Spinal cord (tissue), 10 donors: ENCODE measurements at places on chromosomes 5 and 9.

DNA sequence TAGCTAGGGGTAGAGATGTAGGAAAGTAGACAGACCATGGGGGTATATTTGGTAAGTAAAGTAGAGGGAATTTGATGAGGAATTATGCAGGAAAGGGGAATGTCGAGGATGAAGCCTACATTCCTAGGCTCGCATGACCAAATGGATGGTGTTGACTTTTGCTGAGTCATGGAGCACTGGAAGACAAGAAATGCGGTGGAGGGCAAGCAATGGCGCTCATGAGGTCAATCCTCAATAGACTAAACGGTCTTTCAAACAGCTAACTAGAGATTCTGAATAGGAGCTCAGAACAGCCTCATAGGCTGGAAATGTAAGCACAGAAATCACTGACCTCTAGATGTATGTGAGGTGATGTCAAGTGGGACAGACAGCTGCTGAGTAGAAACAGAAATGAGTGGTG, 50.7 kb upstream of the FST start:
- DNase-seq: no peak

- no peak for DNase-seq
These were observed 186.0 kb upstream of the KLF9 start for GRCh38 chr9:70600506-70600905.

DNA sequence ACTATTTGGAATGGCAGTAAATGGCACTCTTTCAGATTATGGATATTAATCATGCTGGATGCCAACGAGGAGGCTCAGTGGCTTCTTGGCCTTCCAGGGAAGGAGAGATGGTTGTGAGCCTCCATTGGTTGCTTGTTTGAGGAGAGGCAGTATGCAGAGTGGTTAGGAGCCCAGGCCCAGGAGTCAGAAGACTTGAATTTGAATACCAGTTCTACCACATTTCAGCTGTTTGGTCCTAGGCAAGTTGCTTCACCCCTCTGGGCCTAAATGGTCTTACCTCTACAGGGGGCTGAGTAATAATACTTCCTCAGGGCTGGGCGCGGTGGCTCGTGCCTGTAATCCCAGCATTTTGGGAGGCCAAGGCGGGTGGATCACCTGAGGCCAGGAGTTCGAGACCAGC, 52.5 kb downstream of the COL27A1 start:
- no peak for DNase-seq

DNA sequence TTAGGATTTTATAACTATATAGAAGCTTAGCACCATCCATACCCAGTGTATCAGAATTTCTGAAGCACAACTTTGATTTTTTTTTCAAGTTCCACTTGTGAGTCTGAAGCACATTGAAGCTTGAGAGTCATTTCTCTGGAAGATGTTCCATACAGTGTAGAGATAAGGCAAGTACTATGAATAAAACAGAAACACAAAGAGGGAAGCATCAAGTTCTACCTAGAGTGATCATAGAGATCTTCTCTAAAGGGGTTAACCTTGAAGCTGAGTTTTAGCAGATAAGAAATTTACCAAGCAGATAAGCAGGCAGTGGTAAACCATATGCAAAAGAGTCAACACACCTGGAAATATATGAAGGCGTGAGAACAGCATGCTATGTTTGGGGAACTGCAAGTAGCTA, 125.3 kb downstream of the MCTP1 start:
- no peak for DNase-seq

GRCh38 chr9:126852086-126852688, 8.3 kb upstream of the ZBTB34 start:
- no peak for DNase-seq

GRCh38 chr9:18447541-18447940, 26.4 kb upstream of the ADAMTSL1 start:
- DNase-seq: peak; percentile 87

DNA sequence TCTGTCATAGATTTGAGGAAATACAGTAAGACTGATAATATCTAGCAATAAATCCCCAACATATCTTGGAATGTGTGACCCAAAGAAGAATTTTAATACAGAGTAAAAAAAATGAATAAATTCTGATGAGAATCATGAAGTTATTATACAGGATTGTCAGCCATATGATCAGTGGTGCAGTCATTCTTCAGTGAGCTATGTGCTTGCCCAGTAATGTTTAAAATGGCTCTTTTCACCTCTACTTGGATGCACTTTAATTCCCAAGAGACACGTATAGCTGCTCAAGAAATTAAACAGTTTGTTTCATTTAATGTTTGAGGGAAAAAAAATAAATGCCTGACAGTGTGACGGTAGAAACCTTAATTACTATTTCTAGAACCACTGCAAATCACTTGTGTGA, 215.3 kb upstream of the FAM174A start:
- DNase-seq: no peak

GRCh38 chr5:172855597-172856292, 21.7 kb downstream of the ERGIC1 start:
- no peak for DNase-seq

GRCh38 chr5:123429993-123430392, 6.8 kb upstream of the CEP120 start:
- no peak for DNase-seq

GRCh38 chr5:42591015-42591414, 165.6 kb upstream of the CCDC152 start:
- DNase-seq: peak; percentile 56

- no peak for DNase-seq
These were observed 42.3 kb upstream of the VDAC1 start for GRCh38 chr5:134046801-134047686.

- DNase-seq: no peak
These were observed 108.1 kb downstream of the SNCAIP start for GRCh38 chr5:122420091-122420490.

GRCh38 chr5:121757753-121758152, 93.9 kb upstream of the FTMT start:
- no peak for DNase-seq

- DNase-seq: no peak
These were observed 44.2 kb upstream of the BOD1 start for GRCh38 chr5:173660481-173661280.

- DNase-seq: no peak
These were observed 10.6 kb upstream of the CXXC5 start for GRCh38 chr5:139637438-139638089.

DNA sequence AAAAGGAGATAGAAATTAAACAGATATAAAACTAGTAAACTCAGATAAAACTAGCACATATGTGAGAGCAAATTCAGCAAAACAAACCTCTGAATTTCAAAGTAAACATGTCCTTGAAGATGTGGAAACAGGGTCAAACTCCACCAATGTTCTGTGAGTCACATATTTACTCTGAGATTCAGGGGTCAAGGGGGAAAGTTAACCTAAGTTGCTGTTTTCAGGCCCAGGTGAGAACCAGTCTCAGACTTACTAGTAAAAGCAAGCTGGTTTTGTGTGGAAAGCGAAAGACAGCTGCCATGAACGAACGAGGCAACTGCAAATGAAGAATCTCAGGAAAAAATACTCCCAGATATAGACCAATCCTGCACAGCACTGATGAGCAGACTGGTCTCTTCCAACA, 29.0 kb downstream of the PSMB7 start:
- no peak for DNase-seq

- no peak for DNase-seq
These were observed 15.8 kb downstream of the ARHGEF28 start for GRCh38 chr5:73641811-73642210.

- DNase-seq: no peak
These were observed 10.8 kb downstream of the TCF7 start for GRCh38 chr5:134125039-134126015.

DNA sequence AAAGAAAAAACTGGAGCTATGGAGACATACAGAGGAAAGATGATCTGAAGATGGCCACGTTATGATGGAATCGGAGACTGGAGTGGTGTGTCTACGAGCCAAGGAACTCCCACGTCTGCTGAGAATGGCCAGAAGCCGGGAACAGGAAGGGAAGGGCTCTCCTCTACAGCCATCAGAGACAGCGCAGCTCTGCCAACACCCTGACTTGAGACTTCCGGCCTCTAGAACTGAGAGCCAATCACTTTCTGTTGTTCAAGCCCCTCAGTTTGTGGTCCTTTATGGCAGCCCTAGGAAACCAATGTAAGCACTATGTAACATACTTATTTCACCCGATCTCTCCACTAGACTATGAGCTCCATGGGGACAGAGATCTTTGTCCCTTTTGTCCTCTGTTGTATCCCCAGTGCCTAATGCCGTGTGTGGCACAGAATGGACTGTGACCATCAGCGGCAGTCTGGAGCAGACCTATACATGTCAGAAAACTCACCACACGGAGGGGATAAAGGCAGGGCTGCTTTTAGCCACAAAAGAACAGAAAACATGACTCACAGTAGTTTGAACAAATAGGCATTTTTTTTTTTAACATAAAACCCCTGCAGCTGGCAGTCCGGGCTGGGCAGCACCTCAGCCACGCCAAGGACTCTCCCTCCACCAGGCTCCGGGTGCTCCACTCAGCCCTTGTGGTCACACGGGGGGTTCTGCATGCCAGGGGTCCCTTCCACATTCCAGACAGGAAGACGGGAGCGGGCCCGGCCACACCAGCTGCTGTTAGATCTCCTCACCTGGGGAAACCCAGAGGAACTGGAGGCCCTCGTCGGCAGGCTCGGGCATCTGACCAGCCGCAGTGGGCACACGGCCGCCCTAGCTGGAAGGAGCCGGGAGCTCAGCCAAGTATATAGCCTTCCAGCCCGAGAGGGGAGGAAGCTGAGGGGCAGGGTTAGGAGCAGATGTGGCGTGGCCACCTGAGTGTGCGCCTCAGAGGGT, 16.1 kb upstream of the MXD3 start:
- no peak for DNase-seq

GRCh38 chr5:82045554-82046275, 73.9 kb downstream of the ATG10 start:
- no peak for DNase-seq

DNA sequence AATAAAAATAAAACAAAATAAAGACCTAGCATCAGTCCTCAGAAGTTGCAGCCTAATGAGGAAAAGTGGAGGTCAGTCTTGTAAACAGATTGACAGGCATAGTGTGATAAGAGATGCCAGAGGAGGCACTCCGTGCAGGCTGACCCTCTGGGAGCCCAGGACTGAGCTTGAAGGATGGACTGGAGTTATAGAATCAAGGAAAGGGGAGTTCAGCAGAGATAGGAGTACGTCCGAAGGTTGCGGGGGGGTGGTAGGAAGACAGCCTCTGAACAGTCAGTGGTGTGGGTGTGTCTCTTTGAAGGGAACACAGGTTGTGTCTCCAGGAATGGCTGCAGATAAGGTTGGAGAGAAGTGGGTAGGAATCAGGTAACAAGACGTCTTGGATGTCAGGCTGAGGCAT, 126.1 kb upstream of the CPEB4 start:
- DNase-seq: no peak

GRCh38 chr5:107593009-107593408, 77.7 kb downstream of the EFNA5 start:
- no peak for DNase-seq

- DNase-seq: no peak
These were observed 12.6 kb downstream of the HK3 start for GRCh38 chr5:176886336-176887251.

- no peak for DNase-seq
These were observed 616.3 kb downstream of the SLCO4C1 start for GRCh38 chr5:101679816-101680215.

- no peak for DNase-seq
These were observed 179.8 kb downstream of the FANCC start for GRCh38 chr9:95137587-95138145.

- no peak for DNase-seq
These were observed 11.3 kb downstream of the SIL1 start for GRCh38 chr5:139186752-139187326.

GRCh38 chr5:50958852-50959457, 292.5 kb downstream of the PARP8 start:
- no peak for DNase-seq

DNA sequence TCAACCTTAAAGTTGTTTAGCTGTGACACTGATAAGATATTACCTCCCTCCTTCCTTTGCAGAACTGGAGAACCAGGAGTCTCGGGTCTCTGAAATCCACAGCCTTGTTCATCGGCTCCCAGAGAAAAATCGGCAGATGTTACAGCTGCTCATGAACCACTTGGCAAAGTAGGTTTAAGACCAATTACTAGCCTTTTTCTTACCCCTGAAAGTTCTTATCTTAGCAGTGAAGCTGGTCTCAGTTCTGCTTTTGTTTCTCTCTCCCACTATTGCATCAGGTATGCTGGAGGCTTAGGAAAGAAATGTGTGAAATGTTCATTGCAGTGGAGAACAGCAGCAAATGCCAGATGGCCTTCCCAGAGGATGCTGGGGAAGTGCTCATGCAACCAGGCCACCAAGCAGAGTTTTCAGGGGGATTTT, 287.4 kb downstream of the ARHGAP26 start:
- no peak for DNase-seq

- DNase-seq: no peak
These were observed 305.7 kb downstream of the ENC1 start for GRCh38 chr5:74334762-74335384.

DNA sequence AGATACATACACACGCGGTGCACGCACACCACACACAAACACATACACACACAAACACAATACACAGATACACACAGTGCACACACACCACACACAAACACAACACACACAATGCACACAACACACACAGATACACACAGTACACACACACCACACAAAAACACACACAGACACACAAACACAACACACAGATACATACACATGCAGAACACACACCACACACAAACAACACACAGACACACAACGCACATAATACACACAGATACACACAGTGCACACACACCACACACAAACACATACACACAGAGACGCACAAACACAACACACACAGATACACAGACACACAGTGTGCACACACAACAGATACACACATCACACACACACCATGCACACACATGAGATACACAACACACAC, 5.9 kb upstream of the CCDC187 start:
- DNase-seq: no peak

GRCh38 chr5:1568201-1568979, 44.6 kb upstream of the LPCAT1 start:
- no peak for DNase-seq

GRCh38 chr9:35756275-35757225, 2.5 kb upstream of the MSMP start:
- peak; percentile 82 for DNase-seq

- DNase-seq: no peak
These were observed 68.2 kb upstream of the TAF1L start for GRCh38 chr9:32703635-32704034.

DNA sequence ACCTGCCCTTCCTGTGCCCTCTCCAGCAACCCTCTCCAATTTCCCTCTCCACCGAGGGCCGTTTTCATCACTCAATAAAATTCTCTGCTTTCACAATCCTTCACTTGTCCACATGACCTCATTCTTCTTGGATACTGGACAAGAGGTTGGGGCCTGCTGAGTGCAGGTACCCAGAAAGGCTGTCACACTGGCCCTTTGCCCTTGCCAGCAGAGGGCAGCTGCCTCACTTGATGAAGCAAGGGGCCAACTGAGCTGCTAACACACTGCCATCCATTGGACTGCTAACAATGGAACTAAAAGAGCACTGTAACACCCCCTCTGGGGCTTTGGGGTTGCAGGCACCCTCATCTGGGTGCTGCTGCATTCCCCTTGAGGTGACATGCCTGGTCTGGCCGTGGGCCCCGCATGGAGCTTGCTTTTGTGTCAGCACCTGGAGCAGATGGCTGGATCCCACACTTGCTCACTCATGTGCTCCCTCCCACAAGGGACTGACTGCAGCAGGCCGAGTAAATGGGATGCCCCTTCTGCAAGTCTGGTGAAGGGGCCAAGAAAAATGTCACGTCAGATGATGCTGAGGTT, 308.1 kb upstream of the ADCY2 start:
- no peak for DNase-seq

- no peak for DNase-seq
These were observed 19.0 kb downstream of the FOXB2 start for GRCh38 chr9:77038281-77039036.

- no peak for DNase-seq
These were observed 176.1 kb upstream of the MVB12B start for GRCh38 chr9:126150411-126151030.
